ENCODE measurements at places on chromosomes 16 and 17.
A peak's percentile ranks its signal among the peaks of the same experiment; 100 is the strongest.

DNA sequence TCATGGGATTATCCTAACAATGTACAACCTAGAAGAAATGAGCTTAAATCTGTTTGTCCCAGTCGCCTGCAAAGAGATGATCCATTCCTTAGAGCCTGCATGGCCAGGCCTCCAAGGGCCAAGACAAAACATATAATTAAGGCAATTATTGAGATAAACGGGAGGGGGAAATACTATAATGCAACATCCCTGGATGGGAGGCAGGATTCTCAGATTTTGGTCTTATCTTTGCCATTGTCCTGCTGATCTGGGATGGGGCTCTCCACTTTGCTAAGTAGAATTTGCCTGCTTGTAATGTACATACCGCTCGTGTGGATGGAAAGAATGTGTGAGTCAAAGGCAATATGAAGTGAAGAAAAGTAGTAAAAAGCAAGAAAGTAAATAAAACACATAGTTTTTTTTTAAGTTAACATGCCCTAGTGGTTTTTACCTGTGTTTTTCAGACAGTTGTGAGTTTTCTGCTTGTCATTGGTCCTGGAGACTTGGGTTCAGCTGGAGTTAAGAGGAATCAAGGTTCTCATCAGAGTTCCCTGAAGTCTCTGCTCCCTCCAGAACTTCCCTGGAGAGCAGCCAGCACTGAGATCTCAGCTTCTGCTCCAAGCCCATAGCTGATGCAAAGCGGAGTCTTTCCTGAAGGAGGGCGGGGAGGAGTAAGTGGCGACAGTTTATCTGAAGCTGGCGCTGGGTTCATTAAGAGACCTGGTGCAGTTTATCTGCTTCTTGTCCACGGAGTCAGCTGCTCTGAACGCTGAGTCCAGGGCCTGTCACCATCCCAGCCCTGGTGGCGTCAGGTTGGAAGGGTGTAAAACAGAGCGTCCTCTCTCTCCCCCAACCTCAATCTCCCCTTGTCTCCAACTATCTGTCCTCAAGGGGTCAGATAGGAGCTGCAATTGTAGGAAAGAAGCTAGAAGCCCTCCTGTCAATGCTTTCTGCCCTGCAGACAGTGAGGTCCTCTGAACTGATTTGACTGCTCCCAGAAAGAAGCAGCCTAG, 30.1 kb downstream of the HOXB1 start:
- no peak for DNase-seq

DNA sequence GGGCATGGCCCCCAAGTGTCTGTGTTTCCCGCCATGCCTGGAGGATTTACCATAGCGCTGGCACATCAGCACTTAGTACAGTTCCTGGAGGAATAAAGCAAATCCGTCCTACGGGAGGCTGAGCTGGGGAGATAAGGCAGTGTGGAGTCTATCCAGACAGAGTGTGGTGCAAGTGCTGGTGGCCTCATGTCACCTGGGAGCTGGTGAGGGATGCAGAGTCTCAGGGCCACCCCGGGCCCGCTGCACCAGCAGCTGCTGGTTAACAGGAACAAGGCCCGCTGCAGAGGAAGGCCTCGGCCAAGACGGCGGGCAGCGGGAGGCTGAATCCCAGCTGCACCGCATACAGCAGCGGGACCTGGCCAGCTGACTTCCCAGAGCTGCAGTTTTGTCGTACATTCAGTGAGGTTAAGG, 57.3 kb upstream of the CDC42EP4 start:
- DNase-seq, result no peak

DNA sequence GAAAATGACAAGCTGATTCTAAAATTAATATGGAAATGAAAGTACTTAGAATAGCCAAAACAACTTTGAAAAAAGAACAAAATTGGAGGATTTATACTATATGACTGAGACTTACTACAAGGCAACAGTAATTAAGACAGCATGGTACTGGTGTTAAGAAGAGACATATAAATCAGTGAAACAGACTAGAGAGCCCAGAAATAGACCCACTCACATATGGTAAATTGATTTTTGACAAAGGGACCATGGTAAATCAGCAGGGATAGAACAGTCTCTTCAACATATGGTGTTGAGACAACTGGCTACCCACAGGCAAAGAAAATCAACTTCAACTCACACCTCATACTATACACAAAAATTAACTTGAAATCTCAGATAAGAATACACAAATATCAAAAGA, 12.9 kb downstream of the CMC2 start:
- DNase-seq, result no peak

GRCh38 chr16:13970708-13971422, 50.9 kb downstream of the ERCC4 start:
- DNase-seq, result no peak

DNA sequence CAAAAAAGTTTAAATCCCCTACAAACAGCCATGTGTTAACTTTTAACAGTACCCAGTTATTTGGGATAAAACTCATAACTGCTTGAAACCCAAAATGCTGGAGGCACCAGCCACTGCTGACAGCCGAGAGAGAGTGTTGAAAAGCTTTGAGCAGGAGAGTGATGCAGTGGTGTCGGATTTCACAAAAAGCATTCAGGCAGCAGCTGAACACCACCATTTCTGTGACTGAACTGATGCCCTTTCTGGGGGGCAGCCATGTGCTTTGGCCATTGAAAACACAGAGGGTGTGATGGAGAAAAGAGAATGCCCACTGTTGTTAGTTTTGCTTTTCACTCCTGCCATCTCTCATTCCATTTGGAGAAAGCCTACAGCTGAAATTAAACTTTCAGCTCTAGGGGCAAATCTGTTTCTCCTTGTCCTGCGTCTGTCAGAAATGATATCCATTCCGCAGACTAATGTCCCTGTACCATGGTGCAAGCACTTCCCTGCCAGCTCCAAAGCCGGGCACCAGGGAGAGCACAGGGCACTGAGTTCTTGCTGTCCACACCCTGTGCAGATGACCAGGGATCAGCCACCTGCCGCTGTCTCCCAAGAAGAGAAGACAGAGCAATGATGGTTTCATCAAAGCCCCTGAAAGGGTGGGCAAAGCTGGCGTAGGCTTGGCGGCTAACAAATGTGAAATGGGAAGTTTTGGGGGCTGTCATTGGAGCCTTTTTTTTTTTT, 16.6 kb upstream of the MLYCD start:
- no peak for DNase-seq

GRCh38 chr17:41748275-41748674, 13.8 kb upstream of the HAP1 start:
- no peak for DNase-seq

DNA sequence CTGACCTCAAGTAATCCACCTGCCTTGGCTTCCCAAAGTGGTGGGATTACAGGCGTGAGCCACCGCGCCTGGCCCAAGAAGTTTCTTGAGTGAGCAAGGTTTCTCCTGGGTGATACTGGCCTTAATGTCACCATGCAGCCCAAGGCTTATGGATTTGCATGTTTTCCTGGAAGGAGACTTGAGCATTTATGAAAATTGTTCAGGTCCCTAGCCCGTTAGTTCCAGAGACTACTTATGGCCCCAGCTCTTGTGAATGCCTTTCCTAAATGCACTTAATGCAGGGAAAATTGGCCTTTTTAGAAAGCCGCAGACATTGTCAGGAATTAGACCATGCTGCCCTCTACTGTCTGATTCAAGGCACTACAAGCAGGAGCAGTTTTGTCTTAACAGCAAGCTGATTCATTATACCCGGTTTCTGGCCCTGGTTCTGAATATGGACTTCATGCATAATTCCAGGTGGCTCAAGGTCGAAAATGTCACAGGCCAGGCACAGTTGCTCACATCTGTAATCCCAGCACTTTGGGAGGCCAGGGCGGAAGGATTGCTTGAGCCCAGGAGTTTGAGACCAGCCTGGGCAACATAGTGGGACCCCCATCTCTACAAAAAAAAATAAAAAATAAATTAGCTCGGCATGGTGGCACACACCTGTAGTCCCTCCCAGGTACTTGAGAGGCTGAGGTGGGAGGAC, 91.3 kb downstream of the SNX29 start:
- DNase-seq, result peak; percentile 45

GRCh38 chr16:17723531-17724134, 252.9 kb upstream of the XYLT1 start:
- no peak for DNase-seq

GRCh38 chr17:74351552-74352210, 10.0 kb downstream of the BTBD17 start:
- DNase-seq, result no peak

GRCh38 chr17:29032857-29033197, 10.1 kb upstream of the PIPOX start:
- no peak for DNase-seq

GRCh38 chr17:44159519-44160210, 10.8 kb upstream of the ASB16 start:
- no peak for DNase-seq

- DNase-seq, result no peak
These were observed 37.2 kb downstream of the ABR start for GRCh38 chr17:1142561-1142971.

GRCh38 chr16:67666559-67667452, at the start of the genes C16orf86 and ENKD1:
C16orf86 (plus strand) TSS chr16:67666814; CDS start chr16:67666971, 157 bp downstream.
ENKD1 (minus strand) TSS chr16:67666750; CDS start chr16:67666442, 308 bp downstream.
- DNase-seq, result no peak

DNA sequence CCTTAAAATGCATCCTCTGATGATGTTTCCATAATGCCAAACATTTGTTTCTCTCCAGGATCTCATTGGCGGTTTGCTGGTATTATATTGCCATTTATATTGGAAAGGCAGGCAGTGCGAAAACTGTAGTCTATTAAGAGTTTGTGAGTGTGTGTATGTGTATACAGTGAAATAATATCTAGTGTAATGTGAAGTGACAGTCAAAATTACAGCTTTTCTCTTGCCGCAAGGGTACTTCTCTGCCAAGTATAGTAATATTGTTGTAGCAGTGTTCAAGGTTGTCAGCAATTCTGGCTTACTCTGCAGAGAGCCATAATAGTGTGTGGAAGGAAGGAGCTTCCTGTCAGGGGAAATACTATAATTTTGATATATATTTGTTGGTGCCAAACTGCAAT, 178.6 kb downstream of the WWOX start:
- DNase-seq, result peak; percentile 80

DNA sequence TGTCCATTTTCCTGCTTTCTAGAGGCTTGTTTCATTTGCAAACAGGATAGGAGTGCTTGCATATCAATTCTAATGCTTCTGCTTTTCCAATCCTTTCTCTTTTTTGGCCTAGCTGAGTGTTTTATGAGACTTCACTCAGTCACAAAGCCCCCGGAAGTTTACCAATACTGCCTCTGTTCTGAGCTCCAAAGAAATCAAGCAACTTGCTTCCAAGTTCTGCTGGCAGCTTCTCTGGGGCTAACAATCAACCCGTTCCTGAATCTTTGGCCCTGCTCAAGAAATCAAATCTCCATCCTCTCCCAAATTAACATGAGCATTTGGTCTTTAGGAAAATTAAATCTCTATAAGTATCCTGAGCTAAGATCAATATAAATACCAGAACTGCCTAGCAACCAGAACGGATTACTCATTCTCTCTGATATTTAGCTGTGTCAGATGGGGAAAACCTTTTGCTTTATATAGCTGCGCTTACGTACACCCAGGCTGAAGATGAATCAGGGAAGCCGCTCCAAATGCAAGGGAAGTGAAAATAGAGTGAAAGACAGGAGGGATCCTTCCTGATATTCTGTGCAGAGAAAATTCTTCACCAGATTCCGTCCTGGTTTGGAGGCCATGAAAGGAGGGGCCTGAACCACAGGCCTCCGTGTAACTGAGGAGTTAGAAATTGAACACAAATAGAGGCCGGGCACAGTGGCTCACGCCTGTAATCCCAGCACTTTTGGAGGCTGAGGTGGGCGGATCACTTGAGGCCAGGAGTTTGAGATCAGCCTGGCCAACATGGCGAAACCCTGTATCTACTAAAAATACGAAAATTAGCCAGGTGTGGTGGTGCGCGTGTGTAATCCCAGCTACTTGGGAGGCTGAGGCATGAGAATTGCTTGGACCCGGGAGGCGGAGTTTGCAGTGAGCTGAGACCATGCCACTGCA, 23.3 kb upstream of the GRB2 start:
- DNase-seq, result no peak

DNA sequence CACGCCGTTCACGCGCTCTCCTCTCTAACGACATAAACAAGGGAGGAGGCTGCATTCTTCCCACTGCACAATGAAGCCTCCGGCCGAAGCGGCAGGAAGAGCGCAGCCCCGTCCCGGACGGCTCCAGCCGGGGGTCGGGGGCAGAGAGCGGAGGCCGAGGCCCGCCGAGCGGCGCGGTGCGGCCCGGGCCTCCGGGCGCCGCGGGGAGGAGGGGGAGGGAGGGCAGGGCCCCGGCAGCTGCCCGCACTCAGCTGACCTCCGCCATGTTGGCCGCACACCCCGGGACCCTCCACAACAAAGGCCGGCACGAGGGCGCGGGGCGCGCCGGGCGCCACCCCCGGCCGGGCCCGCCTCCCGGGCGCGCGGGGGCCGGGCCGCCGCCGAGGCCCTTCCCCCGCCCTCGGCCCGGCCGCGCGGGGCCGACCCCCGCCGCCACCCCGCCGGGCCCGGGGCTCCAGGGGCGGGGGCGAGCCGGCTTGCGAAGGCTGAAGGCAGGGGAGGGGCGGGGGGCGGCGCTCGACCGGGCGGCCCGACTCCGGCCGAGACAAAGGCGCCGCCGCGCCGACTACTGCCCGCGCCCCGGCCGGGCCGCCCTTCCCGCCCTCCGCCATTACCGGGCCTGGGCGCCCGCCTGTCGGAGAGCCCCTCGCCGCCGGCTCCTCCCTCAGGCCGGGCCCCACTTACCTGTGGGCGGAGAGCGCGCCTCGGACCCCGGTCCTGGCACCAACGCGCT, 527 bp downstream of the SIAH1 start:
- no peak for DNase-seq

- DNase-seq, result no peak
These were observed 16.6 kb upstream of the ATP6V0C start for GRCh38 chr16:2497116-2497630.

DNA sequence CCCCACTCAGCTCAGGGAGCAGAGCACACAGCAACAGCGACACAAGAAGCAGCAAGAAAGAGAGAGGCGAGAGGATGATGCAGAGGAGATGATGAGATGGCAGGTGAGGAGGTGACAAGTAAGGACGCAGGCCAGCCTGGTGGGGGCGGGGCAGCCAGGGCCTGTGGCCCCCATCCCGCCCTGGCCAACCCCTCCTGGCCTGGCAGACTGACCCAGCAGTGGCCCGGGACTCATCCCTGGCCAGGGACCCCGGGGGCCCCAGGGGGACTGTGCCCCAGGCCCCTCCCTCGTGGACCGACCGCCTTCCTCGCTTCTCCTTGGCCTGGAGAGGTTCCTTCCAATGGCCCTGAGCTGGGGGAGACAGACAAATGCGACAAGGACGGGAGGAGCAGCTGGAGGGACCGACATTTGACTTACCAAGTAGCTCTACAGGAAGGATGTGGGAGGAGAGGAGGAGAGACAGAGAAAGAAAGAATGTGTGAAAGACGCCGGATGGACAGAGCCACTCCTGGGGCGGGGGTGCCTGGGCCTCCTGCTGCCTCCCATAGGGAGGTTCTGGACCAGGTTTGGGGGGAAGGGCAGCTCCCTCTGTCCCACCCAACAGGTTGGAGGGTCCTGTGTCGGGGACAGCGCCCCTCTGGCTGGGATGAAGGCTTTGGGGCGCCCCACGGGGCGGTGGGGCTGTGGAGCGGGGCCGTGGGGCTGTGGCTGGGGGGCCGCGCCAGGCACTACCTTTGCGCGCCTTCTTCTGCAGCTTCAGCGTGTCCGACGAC, 6.8 kb downstream of the MTSS2 start:
- no peak for DNase-seq

- DNase-seq, result no peak
These were observed 59.3 kb upstream of the KSR1 start for GRCh38 chr17:27396941-27397340.

GRCh38 chr16:10387188-10387617, 1.3 kb downstream of the ATF7IP2 start:
- DNase-seq, result no peak
